Pulmonary artery endothelial cell (primary cell): ENCODE measurements at places on chromosomes 2 and 18.

DNA sequence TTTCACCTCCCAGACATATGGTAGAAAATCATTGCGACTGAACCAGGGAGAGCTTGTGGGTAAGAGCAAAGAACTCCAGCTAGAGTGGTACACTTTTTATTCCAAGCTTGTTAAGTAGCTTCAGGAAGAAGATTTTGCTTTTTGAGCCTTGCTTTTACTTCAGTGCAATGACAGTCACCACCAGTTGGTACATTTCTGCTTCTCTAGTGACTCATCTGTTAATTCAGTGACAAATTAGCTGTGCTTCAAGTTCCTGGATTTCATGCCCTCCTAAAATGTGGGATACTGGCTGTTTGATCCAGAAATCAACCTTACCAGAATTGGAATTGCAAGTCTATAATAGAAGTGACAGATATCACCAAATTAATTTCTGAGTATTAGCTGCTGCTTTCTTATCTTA, 117.6 kb upstream of the TTN start:
- DNase-seq = no peak

GRCh38 chr18:60193780-60194179, 178.8 kb downstream of the MC4R start:
- DNase-seq = no peak

DNA sequence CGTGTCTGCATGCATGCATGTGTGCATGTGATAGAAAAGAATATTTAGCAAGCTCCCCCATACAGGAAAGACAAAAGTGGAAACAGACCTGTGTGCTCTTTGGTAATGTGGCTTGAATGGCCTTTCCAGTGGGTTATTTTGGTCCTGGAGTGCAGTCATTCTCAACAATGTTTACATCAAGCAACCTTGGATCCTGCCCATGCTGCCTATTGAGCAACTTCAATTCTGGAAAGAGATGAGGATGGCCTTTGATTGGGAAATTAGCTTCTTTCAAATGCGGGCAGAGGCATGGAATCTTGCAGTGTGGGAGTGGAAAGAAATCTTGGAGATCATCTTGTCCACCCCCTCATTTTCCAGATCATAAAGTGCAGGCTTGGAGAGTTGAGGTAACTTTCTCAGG, 87.2 kb upstream of the SMAD2 start:
- DNase-seq = no peak

DNA sequence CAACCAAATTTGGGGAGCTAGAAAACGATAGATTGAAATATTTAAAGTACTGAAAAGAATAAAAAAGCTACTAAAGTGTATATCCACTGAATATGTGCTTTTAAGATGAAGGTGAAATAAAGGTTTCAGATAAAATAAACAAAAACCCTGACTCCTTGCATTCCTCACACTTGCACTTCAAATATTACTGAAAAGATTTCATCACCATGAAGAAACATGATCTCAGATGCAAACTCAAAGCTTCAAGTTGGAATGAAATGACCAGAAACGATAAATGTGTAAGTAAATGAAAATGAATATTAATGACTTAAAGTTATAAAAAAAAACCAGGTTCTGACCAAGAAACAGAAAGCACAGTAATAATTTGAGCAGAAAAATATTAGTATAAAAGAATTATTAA, 1246.0 kb upstream of the ACVR2A start:
- DNase-seq = no peak

GRCh38 chr2:171319164-171319810, 114.5 kb downstream of the METTL8 start:
- peak; percentile 65 for DNase-seq
